Naive thymus-derived CD4-positive, alpha-beta T cell (primary cell): ENCODE measurements at places on chromosomes 7 and 10. TPM values are rescaled to one million over a fixed set of nuclear protein-coding genes. Genes with fewer than 3 reads are reported as not detected.

- peak; percentile 24 for DNase-seq
Observed at GRCh38 chr7:74606101-74606908, 51.2 kb upstream of the GTF2I start.

DNA sequence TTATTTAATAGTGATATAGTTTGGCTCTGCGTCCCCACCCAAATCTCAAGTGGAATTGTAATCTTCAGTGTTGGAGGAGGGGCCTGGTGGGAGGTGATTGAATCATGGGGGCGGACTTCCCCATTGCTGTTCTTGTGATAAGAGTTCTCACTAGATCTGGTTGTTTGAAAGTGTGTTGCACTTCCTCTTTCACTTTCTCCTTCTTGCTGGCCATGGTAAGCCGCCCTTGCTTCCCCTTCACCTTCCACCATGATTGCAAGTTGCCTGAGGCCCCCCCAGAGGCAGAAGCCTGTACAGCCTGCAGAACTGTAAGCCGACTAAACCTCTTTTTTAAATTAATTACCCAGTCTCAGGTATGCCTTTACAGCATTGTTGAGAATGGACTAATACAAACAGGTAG is 101.4 kb downstream of the MTPAP start:
- DNase-seq, result no peak

GRCh38 chr10:43844221-43844620 is 195.5 kb upstream of the ZNF32 start:
- no peak for DNase-seq

DNA sequence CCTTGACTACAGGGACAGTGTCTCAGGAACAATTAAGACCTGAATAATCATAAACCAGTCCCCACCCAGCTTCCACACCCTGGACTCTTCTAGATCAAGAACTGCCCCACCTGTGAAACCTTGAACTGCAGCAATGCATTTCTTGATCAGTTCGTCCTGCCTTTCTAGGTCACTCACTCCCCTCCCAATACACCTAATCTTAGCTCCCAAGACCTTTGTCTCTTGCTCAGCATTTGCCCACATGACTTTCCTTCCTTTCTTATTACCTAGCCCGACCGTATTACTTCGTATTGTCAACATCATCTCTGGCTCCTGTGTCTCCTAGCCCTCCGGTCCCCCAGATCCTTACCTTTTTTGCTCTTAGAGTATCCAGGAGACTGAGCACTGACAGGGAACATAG is 5.5 kb upstream of the NAMPT start:
- no peak for DNase-seq

DNA sequence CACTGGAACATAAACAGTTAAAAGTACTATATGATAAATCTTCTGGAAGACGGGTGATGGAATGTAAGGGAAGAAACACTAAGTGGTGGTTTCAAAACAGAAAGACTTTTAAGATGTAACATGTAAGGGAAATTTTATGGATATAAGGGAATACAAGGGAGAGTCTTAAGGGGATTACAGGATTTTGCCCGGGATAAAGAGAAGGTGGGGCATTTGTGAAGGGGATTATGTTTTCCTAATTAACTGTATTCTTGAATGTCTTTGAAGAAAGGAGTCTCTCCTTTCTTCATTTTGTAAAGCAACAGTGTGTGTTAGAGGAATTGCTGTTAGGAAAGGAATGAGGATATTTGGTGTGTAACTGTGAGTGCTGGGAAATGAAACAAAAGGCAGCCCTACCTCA is 745.2 kb downstream of the AUTS2 start:
- DNase-seq, result no peak

DNA sequence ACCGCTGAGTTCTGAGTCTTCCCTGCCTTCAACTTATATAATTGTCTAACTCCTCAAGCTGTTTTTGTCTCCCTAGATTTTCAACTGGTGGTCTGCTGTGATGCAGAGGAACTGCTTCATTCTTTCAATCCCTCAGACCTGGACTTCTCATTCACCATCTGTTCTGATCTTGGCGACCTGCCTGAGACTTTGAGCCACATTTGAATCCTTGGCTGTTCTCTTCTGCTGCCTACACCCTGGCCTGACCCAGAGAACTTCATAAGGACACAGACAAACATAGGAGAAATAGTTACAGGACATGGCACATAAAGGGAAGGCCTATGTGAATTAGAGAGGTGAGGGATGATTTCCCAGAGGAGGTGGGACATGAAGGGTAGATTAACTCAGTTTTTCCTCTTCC is 326.7 kb downstream of the PTEN start:
- DNase-seq, result no peak

- no peak for DNase-seq
Observed at GRCh38 chr7:148011753-148012152, 578.8 kb upstream of the C7orf33 start.

- no peak for DNase-seq
Observed at GRCh38 chr10:113329121-113329596, 223.7 kb upstream of the HABP2 start.

DNA sequence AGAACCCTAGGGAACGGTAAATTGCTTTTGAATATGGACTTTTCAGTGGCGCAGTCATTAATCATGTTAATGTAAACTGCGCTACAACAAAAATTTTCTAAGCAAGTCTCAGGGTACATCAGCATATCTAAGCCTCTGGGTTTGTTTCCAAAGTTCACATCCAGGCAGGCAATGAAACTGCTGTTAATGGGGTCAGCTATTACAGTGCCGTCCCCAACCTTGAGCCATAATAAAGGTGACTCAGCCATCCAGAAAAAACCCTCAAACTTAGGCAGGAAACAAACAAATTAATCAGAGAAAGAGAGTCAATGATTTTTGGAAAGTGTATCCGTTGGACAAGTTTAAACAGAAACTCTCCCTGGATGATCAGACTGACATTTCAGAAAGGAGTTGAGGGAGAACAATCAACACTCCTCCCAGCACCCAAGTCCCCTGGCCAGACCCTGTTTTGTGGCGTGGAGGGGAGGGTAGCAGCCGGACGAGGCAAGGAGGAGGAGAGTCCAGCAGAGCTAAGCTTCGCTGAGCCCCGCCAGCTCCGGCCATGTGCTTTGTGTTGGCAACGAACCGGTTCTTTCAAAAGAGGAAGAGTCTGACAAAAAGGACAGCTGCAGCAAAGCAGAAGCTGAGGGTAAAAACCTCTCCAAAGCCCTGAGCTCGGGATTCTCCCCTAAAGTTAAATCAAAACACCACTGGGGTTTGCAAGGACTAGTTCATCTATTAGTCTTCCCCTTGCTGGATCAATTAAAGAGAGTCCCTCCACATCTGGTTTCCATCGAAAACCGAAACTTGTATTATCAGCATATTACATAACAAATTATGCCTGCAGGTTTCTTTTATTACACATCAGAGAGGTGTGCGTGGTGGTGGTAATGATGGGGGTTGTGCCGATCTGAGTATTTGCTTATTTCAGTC is 3.6 kb downstream of the FAM53B start:
- DNase-seq, result no peak

The ELN gene
- 0.67 TPM for total RNA-seq

The ARHGAP22 gene
- total RNA-seq, result 1.6 TPM
